ENCODE measurements at places on chromosomes 12 and 14. TPM values are rescaled to one million over a fixed set of nuclear protein-coding genes. Genes with fewer than 3 reads are reported as not detected.

DNA sequence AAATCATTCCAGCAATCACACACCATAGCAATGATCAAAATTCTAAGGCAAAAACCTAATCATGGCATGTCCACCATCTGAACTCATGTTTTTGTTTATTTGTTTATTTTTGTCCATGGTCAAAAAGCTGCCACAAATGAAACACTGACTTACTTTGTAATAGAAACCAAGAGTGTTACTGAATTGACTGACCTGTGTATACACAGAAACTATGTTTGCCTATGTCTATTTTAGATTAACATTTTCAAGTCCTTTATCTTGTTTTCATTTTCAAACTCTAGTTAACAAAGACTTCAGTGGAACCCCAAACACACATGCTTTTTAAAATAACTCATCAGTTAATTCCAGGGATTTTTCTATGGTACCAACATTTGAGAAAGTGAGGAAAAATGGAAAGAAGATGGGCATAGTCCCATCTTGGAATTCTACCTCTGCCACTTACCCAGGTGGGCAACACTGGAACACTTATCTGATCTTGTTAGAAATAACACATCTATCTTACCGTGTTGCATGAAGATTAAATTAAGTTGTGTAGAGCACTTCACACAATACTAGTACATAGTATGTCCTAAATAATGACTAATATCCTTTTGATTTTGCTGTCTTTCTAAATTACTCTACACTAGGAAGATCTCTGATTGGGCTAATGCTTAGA is 6.4 kb downstream of the LUM start:
- no peak for DNase-seq

DNA sequence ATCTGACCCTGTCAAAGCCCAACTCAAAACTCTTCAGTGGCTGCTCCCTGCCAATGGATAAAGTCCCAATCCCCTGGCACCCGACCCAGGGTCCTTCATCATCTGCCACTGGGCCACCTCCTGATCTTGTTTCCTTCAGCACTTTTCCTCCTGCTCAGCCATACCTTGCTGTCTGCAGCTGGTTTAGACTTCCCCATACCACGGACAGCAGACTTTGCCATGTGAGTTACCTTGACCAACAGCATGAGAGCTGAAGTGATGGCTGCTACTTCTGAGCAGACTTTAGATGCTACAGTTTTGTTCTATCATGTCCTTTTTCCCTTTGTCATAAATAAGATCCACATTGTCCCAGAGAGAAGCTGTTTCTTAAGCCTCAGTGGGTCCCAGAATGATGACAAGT is 33.3 kb upstream of the STON2 start:
- DNase-seq: no peak

DNA sequence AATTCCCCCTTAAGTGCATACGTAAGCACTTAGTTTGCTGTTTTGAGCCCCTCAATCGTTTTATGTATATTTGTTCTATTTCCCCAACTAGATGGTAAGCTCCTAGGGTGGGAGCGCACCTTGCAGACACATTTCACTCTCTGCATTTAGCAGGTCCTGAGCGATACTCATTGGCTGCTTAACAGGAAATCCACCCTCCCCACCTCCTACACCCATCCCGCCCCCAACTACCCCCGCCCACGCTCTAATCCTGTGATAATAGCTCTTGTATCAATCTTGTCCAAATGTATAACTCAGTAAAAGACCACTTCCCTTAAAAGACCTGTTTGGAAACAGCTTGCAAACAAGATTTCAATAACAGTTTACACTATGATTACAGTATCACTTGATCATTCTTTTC is 8.1 kb downstream of the LPAR5 start:
- DNase-seq: no peak

The SLC5A8 gene
- 51.2 TPM for polyA plus RNA-seq

The KRT81 gene
- polyA plus RNA-seq: not detected

The PCK2 gene
- 37.3 TPM for polyA plus RNA-seq

The GRIP1 gene
- 23.0 TPM for polyA plus RNA-seq

The RPGRIP1 gene
- polyA plus RNA-seq: 0.40 TPM

Data from renal cortex interstitium (tissue), 15 donors.